ENCODE measurements at places on chromosomes 5 and 9.

DNA sequence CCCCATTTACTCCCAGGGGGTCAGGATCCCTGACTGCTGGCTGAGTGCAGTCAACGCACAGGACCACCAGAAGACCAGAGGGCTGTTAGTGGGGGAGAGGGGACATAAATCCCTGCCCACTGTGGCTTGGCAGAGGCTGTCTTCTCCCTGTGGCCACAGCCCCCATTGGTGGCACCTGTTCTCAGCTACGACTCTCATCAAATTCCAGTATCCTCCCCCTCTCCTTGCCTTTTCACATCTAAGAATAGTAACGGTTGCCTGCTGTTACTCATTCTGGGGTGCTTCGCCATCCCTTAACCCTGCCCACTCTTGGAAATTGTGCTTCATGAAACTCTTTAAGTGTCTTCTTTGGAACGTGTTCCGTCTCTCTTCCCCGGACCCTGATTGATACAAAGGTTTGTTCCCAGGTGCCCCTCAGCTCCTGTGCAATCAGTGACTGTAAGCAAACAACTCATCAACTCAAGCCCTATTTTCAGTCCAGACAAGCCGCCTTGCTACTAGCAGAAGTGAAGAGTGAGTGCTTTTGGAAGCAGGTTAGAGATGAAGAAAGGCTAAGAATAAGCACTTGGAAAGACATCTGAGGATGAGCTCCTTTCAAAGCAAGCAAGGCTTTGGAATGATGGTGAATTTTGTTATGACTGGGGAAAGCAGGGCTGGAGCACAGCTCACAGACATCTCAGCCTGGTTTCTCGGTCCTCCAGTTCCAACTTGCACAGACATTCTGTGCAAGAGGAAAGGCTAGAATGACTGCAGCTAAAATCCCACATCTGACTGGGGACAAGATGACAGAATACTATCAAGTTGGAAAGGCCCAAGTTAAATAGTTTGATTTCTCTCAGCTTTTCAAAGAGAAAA is 22.9 kb upstream of the DENND1A start:
- DNase-seq = no peak

- DNase-seq = no peak
Measured at GRCh38 chr9:8673830-8674229, 874.3 kb upstream of the DMAC1 start.

GRCh38 chr9:3760031-3760430 is 234.2 kb upstream of the RFX3 start:
- no peak for DNase-seq

- peak; percentile 19 for DNase-seq
Measured at GRCh38 chr5:437281-437771, 5.7 kb upstream of the EXOC3 start.

DNA sequence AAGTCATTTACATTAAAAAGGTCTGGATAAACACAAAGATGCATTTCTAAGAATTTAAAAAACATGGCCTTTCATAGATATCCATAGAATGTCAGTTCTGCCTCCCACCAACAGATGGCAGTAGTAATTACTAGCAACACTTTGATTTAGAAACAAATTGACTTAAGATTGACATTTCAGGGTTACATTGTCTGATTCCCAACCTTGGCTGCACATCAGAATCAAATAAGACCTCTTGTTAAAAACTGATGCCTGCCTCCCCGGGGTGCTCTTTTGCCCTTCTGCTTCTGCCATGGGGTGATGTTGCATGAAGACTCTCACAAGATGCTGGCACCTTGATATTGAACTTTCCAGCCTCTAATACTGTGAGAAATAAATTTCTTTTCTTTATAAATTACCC is 146.2 kb upstream of the GPR151 start:
- no peak for DNase-seq

- DNase-seq = no peak
Measured at GRCh38 chr5:71844862-71845261, 125.8 kb downstream of the CARTPT start.

All from activated CD4-positive, CD25-positive, alpha-beta regulatory T cell treated with anti-CD3 and anti-CD28 coated beads, Interleukin-2, amount 50 U/mL, for 72 hours (primary cell).